Stimulated activated CD8-positive, alpha-beta memory T cell treated with anti-CD3 and anti-CD28 coated beads, Interleukin-15, amount 100 ng/mL, for 1 hour (primary cell): ENCODE measurements at places on chromosomes 11 and 22.

- no peak for DNase-seq
These were observed 5.9 kb upstream of the GLB1L3 start for GRCh38 chr11:134270250-134270714.

GRCh38 chr11:124467381-124467927 is 22.0 kb upstream of the OR8B8 start:
- DNase-seq = no peak

GRCh38 chr22:35462498-35463230 is 62.7 kb downstream of the MCM5 start:
- DNase-seq = no peak

DNA sequence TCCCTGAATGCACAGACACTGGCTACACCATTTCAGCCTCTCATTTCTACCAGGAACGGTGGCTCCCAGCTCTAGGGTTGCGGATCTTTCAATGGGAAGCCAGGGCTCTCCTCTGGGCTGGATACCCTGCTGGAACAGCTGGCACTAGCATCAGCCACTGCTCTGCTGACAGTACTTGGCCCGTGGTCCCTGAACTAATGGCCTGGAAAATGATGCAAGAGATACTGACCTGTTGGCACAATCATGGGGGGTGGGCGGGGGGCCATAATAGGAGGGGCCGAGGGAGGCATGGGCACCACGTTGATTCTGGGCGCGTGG is 10.7 kb upstream of the TBC1D10A start:
- DNase-seq = no peak

DNA sequence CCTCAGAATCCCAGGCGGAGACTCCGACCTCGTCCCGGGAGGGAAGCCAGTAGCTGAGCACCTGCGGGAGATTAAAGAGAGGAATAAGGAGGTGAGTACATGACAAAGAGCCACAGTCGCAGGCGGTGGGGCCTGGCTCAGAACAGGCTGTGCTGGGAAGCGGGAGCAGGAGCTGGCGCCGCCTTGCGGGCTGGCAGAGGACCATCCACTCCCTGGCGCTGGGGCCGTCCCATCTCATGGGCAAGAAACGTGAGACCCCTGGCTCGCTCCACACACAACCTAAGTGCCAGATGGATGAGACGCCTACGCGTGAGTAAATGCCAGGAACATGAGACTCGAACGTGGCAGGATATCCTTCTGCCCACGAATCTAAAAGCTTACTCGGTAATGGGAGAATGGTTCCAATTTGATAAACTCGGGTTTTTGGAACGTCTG is 6.3 kb downstream of the CEND1 start:
- DNase-seq = no peak

DNA sequence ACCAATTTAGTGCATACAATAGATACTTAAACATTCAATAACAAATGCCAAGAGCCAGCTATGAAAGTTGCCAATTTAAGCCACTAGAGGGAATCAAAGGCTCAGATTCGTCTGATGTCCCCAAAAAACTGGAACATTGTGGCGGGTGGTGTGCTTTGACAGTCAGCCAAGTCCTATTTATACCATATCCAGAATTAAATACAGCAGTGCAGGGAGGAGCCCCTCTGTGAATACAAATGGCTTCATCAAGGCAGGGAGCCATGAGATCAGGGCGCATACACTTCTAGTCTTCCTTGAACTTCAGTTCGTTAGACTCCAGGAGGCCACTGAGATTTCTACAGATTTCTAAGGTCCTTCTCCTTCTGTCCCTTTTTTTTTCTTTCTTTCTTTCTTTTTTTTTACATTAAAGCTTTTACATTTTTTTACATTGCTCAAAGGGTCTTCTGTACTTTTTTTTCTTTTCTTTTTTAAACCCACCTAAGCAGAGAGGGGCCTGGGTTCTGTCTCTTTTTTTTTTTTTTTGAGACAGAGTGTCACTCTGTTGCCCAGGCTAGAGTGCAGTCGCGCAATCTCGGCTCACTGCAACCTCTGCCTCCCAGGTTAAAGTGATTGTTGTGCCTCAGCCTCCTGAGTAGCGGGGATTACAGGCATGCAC is 41.5 kb upstream of the HSPA8 start:
- DNase-seq = peak; percentile 2

- no peak for DNase-seq
These were observed 54.9 kb downstream of the CD6 start for GRCh38 chr11:61026121-61027031.

- DNase-seq = no peak
These were observed 25.0 kb upstream of the CRTAM start for GRCh38 chr11:122813176-122813893.

- no peak for DNase-seq
These were observed 96.9 kb downstream of the MORC2 start for GRCh38 chr22:30871391-30872284.

DNA sequence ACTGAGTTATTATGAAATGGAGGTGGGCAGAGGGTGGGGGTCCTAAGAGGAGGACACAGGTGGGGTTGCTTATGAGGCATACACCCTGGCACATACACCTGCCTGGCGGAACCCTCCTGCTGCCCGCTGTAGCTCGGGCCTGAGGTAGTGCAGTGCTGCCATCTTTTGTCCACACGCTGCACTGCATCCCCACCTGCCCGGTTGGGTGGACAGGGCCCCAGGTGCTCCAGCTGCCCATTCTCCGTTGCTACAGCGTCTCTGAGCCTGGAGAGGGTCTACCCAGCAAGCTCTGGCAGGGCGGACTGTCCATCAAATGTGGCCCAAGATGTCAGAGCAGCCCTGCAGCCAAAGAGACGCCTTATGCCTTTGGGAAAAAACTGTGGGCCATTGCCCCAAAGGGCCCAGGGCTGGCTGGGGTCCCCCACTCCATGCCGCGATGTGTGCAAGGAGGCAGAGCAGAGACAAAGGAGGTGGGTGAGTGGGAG is 131.2 kb downstream of the BUD13 start:
- no peak for DNase-seq

GRCh38 chr11:13228572-13228971 is 49.0 kb upstream of the BMAL1 start:
- DNase-seq = no peak

GRCh38 chr22:26552466-26552865 is 37.5 kb downstream of the TPST2 start:
- no peak for DNase-seq

- no peak for DNase-seq
These were observed 10.1 kb downstream of the AIP start for GRCh38 chr11:67492801-67493547.

- DNase-seq = no peak
These were observed 140.3 kb downstream of the PKNOX2 start for GRCh38 chr11:125304876-125305275.

GRCh38 chr22:19045094-19045493 is 77.1 kb downstream of the DGCR2 start:
- no peak for DNase-seq

DNA sequence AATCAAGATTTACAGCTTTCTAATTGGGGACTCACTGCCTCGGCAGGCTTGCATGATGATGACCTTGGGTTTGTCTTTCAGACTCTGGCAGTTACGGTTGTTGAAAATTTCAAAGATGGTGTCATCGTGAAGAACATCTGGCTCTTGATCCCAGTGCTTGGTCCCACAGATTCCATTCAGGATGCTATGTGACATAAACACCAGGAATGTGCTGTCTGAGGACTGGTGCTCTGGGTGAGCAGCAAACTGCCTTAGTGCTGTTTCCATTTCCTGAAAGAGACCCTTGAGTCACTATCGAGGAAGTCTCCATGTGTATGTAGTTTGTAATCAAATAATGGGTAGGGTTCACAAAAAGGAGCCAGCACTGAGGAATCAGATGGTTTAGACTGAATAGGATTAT is 7.1 kb downstream of the CASP12 start:
- DNase-seq = no peak

DNA sequence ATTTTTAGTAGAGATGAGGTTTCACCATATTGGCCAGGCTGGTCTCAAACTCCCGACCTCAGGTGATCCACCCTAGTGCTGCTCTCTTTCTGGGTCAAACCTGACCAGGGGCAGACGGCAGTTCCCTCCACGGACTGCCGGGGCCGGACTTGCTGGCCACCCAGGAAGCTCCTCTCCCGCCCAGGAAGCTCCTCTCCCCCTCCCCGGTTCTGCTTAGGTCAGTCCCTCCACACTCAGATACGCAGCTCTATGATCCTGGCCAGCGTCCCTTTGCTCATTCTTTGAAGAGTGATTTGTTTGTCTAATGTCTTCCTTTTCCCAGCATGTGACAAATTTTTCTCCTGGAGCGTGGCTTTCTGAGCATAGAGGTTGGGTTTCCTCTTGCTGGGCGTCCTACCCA is 125.3 kb upstream of the B3GAT1 start:
- no peak for DNase-seq
